Transverse colon (tissue), 4 donors: ENCODE measurements at places on chromosomes 5 and 9.

GRCh38 chr9:121598965-121599871, 52.2 kb upstream of the DAB2IP start:
- peaks cover 33% of the 10 kb centered on the region for H3K27me3 ChIP-seq
- H3K36me3 ChIP-seq, result no peaks in the 10 kb centered on the region
- peaks cover 9% of the 10 kb centered on the region for H3K4me1 ChIP-seq
- peak overlapping the region; percentile 14 for H3K4me3 ChIP-seq
- DNase-seq, result peak; percentile 65

DNA sequence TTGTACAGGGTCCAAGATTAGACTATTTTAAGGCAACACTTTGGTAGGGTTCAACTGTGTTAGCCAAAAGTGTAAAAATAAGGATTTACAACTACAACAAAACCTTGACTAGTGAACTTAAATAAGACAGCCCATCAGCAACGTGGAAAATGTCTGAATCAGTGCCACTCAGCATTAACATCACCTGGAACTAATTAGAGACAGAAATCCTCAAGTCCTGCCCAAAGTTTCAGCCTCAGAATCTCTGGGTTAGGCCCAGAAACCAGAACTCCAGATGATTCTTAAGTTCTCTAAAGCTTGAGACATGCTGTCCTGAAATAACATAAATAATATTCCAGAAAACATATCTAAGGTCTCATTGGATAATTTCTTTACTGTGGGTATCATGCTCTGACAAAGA, 118.6 kb downstream of the SEMA6A start:
- H3K27ac ChIP-seq, result no peak overlapping the region
- H3K4me3 ChIP-seq, result no peak overlapping the region
- no peaks in the 10 kb centered on the region for H3K27me3 ChIP-seq
- DNase-seq, result no peak
- no peaks in the 10 kb centered on the region for H3K36me3 ChIP-seq

GRCh38 chr9:37675661-37676060, 24.9 kb downstream of the FRMPD1 start:
- DNase-seq, result peak; percentile 40
- no peak overlapping the region for H3K27ac ChIP-seq
- H3K4me1 ChIP-seq, result no peaks in the 10 kb centered on the region
- no peaks in the 10 kb centered on the region for H3K27me3 ChIP-seq

GRCh38 chr5:151820903-151821302, 49.1 kb downstream of the G3BP1 start:
- no peak overlapping the region for H3K4me3 ChIP-seq
- DNase-seq, result peak; percentile 15
- H3K4me1 ChIP-seq, result peaks cover 5% of the 10 kb centered on the region
- H3K27ac ChIP-seq, result no peak overlapping the region
- no peaks in the 10 kb centered on the region for H3K36me3 ChIP-seq
- no peaks in the 10 kb centered on the region for H3K27me3 ChIP-seq

- no peaks in the 10 kb centered on the region for H3K4me1 ChIP-seq
- H3K27ac ChIP-seq, result no peak overlapping the region
- no peaks in the 10 kb centered on the region for H3K36me3 ChIP-seq
- DNase-seq, result no peak
- no peak overlapping the region for H3K4me3 ChIP-seq
- no peaks in the 10 kb centered on the region for H3K27me3 ChIP-seq
Measured at GRCh38 chr5:132086277-132086794, 12.7 kb downstream of the CSF2 start.

GRCh38 chr5:43603344-43604217, 601 bp downstream of the NNT start:
- no peaks in the 10 kb centered on the region for H3K36me3 ChIP-seq
- peak; percentile 78 for DNase-seq
- H3K27ac ChIP-seq, result peak overlapping the region; percentile 88
- H3K27me3 ChIP-seq, result no peaks in the 10 kb centered on the region
- peaks cover 16% of the 10 kb centered on the region for H3K4me1 ChIP-seq

DNA sequence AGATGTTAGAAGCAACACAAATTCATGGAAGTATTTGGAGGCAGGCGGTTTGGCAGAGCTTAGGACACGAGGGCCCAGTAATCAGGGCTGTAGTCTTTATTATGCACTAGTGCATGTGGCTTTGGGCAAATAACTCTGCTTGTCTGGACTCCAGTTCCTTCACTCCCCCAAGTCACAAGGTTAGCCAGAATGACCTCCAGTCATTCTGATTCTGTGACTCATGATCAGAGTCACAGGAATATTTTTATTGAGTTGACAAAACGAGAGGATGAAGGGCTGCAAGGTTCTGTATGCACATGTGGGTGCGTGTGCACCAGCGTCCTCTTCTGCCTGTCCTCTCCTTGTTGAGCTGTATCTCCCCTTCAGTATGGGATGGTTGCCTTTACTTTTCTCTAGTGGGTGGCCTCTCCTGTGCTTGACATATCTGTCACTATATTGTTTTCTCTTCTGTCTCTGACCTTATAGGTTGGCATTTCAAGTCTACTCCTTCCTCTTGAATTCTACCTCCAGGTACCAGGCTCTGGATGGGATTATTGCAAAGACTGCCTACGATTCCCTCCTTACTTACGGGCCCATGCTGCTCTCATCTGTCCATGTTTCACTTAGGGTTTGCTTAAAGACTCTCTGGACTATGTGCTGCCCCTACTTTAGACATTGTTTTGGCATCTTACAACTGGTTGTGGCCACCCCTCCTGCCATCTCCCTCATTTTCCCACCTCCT, 94.6 kb downstream of the KDM4C start:
- H3K27me3 ChIP-seq, result no peaks in the 10 kb centered on the region
- H3K36me3 ChIP-seq, result no peaks in the 10 kb centered on the region
- no peaks in the 10 kb centered on the region for H3K4me1 ChIP-seq
- H3K27ac ChIP-seq, result no peak overlapping the region
- H3K4me3 ChIP-seq, result no peak overlapping the region
- DNase-seq, result no peak

DNA sequence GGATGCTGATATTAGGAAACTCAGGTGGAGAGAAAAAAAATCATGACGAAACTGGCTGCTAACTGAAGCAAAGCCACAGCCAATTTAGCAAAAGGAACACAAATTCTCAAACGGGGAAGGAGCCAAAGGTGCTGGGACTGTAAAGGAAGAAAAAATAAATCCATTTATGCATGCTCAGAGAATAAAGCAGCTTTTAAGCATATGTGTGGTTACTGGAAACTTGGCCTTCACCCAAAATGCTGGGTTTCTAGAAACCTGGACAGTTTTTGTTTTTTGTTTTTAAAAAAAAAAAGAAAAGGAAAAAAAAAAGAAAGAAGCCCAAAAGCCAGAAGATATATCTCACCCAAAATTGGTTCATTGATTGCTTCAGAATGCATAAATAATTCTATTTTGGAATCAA, 8.0 kb downstream of the WHRN start:
- no peak overlapping the region for H3K4me3 ChIP-seq
- H3K4me1 ChIP-seq, result peaks cover 5% of the 10 kb centered on the region
- H3K27ac ChIP-seq, result no peak overlapping the region
- DNase-seq, result no peak
- no peaks in the 10 kb centered on the region for H3K27me3 ChIP-seq
- H3K36me3 ChIP-seq, result no peaks in the 10 kb centered on the region

DNA sequence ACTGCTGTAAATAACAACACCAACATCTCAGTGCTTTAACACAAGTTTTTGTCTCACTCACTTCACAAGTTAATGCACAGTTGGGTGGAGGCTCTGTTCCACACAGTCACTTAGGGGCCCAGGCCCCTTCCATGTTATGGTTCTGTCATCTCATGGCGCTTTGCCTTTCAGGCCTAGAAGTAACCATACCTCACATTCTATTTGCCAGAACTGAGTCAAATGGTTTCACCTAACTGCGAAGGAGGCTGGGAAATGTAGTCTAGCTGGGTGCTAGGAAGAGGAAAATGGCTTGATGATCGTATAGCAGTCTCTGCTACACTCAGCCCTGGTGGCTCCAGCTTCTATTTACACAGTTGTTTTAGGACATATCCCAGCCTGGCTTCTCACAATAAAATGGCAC, 23.1 kb upstream of the MVB12B start:
- H3K4me3 ChIP-seq, result no peak overlapping the region
- H3K36me3 ChIP-seq, result no peaks in the 10 kb centered on the region
- no peak for DNase-seq
- H3K4me1 ChIP-seq, result no peaks in the 10 kb centered on the region

- H3K27me3 ChIP-seq, result no peaks in the 10 kb centered on the region
- H3K4me3 ChIP-seq, result no peak overlapping the region
- no peak overlapping the region for H3K27ac ChIP-seq
- no peak for DNase-seq
- H3K36me3 ChIP-seq, result no peaks in the 10 kb centered on the region
Measured at GRCh38 chr5:107661038-107661649, 9.6 kb downstream of the EFNA5 start.

GRCh38 chr5:37665889-37666288, 174.0 kb downstream of the GDNF start:
- no peaks in the 10 kb centered on the region for H3K36me3 ChIP-seq
- DNase-seq, result peak; percentile 48
- no peak overlapping the region for H3K4me3 ChIP-seq
- H3K27ac ChIP-seq, result peak overlapping the region; percentile 57
- H3K27me3 ChIP-seq, result no peaks in the 10 kb centered on the region

GRCh38 chr5:151006704-151007334, 13.6 kb upstream of the GPX3 start:
- no peak for DNase-seq
- H3K27me3 ChIP-seq, result no peaks in the 10 kb centered on the region
- H3K4me1 ChIP-seq, result peaks cover 29% of the 10 kb centered on the region
- peak overlapping the region; percentile 84 for H3K27ac ChIP-seq

- peak overlapping the region; percentile 2 for H3K27ac ChIP-seq
- DNase-seq, result no peak
- H3K36me3 ChIP-seq, result no peaks in the 10 kb centered on the region
- H3K4me1 ChIP-seq, result peaks cover 58% of the 10 kb centered on the region
- no peaks in the 10 kb centered on the region for H3K27me3 ChIP-seq
Measured at GRCh38 chr9:113562653-113563381, 99.3 kb downstream of the RGS3 start.

DNA sequence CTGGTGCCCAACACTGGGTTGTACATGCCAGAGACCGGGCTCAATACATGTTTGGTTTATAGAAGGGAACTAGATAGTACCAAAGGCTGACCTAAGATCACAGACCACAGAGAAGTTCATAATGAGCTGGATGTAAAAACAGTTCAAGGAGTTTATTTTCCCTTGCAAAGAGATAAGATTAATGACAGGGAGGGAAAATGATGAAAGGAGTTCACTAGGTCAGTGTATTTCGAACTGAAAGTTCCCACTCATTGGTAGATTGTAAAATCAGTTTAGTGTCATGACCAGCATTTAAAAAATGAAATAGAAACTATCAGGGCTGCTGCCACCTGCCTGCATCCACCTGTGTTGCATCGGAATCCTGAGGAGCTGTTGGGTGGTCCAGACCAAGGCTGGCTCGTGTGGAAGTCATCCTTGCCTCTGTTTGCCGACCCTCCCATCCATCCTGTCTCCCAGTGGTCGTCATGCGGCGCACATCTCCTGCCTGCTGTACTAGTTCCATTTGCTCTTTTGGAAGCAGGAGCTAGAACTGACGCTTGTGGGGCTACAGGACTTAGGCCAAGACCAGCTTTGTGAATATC, 21.1 kb downstream of the TBC1D2 start:
- peaks cover 47% of the 10 kb centered on the region for H3K4me1 ChIP-seq
- no peaks in the 10 kb centered on the region for H3K27me3 ChIP-seq
- H3K36me3 ChIP-seq, result no peaks in the 10 kb centered on the region

DNA sequence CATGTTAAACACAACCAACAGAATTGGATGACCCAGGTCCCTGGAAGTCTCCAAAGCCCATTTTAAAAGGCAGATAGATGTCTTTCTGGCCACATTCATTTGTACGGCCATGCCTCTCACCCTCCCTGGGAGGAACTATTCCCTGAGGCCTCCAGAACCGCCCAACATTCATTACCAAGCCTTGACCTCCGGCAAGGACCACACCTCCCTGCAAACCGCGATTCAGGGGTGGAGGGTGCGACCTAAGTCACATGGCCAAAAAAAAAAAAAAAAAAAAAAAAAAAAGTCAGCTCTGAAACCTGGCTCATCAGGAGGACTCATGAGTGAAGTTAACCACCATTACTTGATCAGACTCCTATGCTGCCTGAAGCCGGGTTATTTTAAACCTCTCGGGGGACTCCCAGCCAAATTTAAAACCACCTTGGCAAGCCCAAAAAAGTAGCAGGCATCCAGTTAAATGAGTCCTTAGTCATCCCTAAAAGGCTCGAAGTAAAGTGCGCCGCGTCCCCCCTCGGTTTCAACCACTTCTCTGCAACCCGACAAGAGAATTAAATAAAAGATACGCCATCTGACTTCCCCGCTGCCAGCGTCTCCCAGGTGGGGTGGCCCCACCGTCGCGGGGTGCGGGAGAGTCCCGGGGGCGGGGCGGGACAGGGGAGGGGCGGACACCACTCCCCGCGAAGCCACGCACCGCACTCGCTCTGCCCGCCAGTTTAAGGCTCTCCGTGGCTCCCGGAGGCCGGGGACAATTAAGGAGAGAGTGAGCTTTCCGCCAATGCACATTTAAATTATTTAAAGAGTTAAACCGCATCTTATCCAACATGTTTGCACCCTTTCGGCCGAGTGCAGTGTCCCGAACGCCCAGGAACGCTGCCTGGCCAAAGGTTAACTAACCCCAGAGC, 2.3 kb downstream of the KLF9 start:
- H3K36me3 ChIP-seq, result no peaks in the 10 kb centered on the region
- H3K4me3 ChIP-seq, result peak overlapping the region; percentile 94
- H3K27me3 ChIP-seq, result no peaks in the 10 kb centered on the region
- DNase-seq, result peak; percentile 88
- peaks cover 44% of the 10 kb centered on the region for H3K4me1 ChIP-seq

DNA sequence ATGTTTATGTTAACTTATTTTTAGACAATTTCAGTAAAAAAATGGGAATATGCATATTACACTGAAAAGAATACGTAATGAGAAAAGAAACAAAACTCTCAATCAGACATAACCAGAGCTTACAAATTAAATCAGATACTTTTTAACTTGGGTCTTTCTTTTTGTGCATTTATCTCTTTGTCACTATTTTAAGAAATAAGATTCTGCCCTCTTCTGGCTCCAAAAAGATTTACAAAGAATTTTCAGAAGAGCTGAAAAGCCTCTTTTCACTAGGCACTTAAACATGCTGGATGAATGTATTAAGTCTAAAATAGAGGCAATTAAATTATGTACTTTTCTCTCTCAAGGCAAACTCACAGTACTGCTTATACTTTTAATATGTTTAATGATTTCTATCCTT, 55.5 kb downstream of the CEP120 start:
- DNase-seq, result no peak
- H3K27me3 ChIP-seq, result no peaks in the 10 kb centered on the region
- no peaks in the 10 kb centered on the region for H3K4me1 ChIP-seq
- H3K4me3 ChIP-seq, result no peak overlapping the region

DNA sequence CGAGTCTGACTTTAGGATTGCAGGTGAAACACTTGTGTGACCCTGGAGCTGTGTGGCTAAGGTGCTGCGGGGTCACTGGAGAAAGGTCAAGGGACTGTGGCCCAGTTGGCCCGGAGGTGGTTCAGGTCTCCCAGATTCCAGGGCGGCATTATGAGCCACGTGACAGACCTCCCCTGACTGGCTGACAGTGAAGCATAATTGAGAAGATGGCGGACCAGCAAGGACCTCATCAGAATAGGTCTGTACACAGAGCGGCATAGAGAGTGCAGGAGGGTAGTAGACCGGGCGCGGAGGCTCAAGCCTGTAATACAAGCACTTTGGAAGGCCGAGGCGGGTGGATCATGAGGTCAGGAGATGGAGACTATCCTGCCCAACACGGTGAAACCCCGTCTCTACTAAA, 815 bp upstream of the ODF2 start:
- DNase-seq, result no peak
- H3K4me1 ChIP-seq, result peaks cover 10% of the 10 kb centered on the region
- peaks cover 2% of the 10 kb centered on the region for H3K36me3 ChIP-seq
- H3K27ac ChIP-seq, result no peak overlapping the region
- H3K4me3 ChIP-seq, result no peak overlapping the region

GRCh38 chr9:94014066-94014654, 59.0 kb upstream of the BARX1 start:
- no peak overlapping the region for H3K27ac ChIP-seq
- peaks cover 4% of the 10 kb centered on the region for H3K4me1 ChIP-seq
- no peak overlapping the region for H3K4me3 ChIP-seq
- H3K27me3 ChIP-seq, result no peaks in the 10 kb centered on the region
- no peaks in the 10 kb centered on the region for H3K36me3 ChIP-seq
